ENCODE measurements at places on chromosomes 6 and 20.

- peak; percentile 79 for DNase-seq
These were observed 13.3 kb downstream of the GRM4 start for GRCh38 chr6:34132486-34133185.

GRCh38 chr20:44571362-44571988 lies 10.9 kb upstream of the PKIG start:
- no peak for DNase-seq

DNA sequence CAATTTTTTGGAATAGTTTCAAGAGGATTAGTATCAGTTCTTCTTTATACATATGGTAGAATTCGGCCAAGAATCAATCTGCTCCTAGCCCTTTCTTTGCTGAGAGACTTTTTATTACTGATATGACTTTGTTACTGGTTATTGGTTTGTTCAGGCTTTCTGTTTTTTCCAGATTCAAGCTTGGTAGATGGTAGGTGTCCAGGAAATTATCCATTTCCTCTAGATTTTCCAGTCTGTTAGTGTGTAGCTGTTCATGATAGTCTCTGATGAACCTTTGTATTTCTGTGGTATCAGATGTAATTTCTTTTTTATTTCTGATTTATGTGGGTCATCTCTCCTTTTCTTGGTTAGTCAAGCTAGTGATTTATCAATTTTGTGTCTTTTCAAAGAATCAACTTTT lies 167.6 kb downstream of the GMDS start:
- no peak for DNase-seq

- DNase-seq: no peak
These were observed 93.5 kb downstream of the CEBPB start for GRCh38 chr20:50283922-50284810.

GRCh38 chr6:53233309-53233708 lies 84.7 kb upstream of the GCM1 start:
- DNase-seq: no peak

DNA sequence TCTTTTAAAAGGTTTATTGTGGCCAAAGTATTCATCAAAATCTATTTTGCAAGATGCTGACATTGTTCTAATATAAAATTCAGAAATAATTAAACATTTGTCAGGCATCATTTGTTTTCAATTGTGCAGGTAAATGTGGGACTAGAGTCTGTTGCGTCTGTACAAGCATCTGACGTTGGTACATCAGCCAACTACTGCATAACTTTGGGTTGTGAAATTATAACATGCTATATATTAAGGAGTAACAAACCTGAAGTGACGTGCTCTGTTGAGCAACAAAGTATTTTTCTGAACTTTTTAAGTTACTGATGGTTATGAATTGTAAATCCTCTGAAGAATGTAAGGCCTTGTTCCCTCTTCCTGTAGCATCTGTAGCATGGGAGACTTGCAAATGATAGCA lies 66.0 kb downstream of the RNF182 start:
- no peak for DNase-seq

- DNase-seq: no peak
These were observed 41.2 kb downstream of the TMEM200A start for GRCh38 chr6:130407032-130407431.

DNA sequence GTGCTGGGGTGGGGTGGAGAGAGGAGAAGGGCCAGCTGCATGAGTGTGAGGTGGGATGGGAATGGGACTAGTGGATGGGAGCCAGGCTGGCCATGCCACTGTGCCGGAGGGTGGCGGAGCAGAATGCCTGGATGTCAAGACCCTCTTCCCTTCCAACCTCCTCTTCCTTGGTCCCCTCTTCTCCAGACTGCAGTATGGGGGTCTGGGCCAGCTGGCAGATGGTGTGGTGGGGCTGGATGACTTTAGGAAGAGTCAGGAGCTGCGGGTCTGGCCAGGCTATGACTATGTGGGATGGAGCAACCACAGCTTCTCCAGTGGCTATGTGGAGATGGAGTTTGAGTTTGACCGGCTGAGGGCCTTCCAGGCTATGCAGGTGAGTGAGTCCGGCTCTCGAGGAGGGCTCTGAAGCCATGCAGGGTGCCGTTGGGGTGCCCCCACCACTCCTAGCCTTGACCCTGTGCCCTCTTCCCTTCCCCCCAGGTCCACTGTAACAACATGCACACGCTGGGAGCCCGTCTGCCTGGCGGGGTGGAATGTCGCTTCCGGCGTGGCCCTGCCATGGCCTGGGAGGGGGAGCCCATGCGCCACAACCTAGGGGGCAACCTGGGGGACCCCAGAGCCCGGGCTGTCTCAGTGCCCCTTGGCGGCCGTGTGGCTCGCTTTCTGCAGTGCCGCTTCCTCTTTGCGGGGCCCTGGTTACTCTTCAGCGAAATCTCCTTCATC lies 7.7 kb downstream of the DDR1 start:
- DNase-seq: no peak

DNA sequence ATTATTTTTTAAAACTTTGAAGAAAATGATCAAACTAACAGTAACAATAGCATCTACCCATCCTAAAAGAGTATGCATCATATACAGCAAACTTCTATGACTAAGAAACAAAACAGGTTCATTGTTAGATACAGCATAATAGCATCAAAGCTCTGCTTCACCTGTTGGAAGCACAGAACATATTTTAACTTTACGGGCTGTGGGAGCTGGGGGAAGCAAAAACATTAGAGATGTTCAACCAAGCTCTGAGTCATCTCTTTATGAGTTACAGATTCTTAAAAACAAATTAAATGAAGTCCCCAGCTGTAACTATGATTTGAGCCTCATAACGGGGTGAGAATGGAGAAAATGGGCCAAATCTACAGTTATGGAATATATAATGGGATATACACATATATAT lies 63.4 kb downstream of the SYNE1 start:
- DNase-seq: no peak

GRCh38 chr20:56627122-56628014 lies 1.7 kb upstream of the TFAP2C start:
- peak; percentile 28 for DNase-seq

GRCh38 chr6:14639983-14640599 lies 522.5 kb downstream of the CD83 start:
- no peak for DNase-seq

- DNase-seq: no peak
These were observed 155.7 kb upstream of the CDYL start for GRCh38 chr6:4620284-4621151.

- no peak for DNase-seq
These were observed 130.3 kb downstream of the MMUT start for GRCh38 chr6:49332781-49333180.

GRCh38 chr20:1933465-1933870 lies 38.3 kb downstream of the SIRPA start:
- no peak for DNase-seq

DNA sequence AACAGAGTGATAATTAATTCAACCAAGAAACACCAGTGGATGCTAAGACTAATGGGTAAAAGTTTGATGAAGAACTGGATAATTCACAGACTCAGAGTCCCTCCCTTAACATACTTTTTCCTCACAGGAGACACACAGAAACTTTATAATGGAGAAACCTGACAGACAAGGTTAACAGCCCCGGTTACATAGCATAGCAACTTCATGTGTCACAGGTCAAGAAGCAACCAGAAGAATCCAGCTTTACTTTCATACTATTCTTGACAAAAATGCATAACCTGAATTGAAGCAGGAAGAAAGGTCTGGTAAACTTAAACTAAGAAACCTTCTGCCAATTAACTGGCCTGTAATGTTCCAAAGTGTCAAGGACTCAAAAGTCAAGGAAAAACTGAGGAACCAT lies 375.9 kb downstream of the RNF144B start:
- no peak for DNase-seq

- no peak for DNase-seq
These were observed 41.0 kb downstream of the GFOD1 start for GRCh38 chr6:13446381-13446780.

DNA sequence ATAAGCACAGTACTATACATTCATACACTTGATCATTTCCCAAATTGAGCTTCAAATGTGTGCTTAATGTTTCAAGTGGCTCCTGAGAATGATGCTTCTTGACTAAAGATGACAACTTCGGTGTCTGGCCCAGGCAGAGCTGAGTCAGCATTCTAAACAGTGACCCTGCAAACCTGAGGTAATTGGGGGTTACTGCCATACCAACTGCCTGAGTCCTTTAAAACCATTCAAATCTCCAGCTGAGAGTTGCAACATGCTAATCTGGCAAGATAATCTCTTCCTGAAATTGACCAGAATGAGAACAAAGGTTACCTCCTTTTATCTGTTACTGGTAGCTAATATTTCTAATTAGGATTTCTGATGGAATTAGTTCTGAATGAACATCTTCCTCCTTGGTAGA lies 8.2 kb downstream of the BACH2 start:
- DNase-seq: no peak

DNA sequence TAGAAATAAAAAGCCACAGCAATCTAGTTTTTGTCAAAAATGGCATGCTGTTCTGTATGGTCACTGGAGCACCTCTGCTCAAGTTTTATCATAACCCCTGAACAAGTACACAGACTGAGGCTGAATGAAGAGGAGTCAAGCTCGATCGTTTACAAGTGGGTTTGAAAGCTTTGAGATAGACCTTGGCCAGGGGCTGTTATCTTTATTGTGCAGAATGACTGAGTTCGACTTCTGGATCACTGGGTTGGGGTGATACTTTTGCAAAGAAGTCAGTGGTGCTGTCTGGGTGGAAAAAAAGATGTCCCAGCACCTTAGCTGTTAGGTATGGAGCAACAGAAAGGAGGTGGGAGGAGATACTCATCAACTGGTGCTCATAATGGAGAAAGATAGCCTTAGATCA lies 446.0 kb downstream of the HACE1 start:
- DNase-seq: no peak

DNA sequence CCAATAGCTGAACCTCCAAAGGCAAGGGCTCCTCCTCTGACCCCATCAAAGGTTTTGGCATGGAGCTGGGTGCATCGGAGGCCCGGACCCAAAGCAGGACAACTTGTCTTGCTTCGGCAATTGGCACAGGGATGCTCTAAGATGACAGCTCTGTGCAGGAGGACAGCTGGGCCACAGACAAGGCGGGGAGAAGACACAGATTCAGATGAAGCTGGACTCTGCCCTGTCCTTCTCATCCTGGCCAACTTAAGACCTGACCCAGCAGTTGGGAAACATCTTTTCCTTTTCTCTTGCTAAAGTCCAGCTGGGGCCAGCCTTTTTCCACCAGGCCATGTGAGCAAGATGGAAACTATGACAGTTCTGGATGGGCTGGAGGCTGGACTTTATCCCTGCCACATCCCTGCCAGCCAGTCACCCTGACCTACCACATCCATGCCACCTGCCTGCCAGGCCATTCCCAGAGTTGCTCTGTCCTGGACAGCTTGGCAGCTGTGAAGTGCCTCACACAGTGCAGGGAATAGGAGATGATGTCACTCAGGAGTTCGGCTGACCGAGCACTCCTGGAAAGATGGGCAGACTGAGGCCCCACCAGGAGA lies 12.7 kb upstream of the PSMF1 start:
- no peak for DNase-seq

- no peak for DNase-seq
These were observed 193.7 kb downstream of the EYA2 start for GRCh38 chr20:47088335-47088734.

DNA sequence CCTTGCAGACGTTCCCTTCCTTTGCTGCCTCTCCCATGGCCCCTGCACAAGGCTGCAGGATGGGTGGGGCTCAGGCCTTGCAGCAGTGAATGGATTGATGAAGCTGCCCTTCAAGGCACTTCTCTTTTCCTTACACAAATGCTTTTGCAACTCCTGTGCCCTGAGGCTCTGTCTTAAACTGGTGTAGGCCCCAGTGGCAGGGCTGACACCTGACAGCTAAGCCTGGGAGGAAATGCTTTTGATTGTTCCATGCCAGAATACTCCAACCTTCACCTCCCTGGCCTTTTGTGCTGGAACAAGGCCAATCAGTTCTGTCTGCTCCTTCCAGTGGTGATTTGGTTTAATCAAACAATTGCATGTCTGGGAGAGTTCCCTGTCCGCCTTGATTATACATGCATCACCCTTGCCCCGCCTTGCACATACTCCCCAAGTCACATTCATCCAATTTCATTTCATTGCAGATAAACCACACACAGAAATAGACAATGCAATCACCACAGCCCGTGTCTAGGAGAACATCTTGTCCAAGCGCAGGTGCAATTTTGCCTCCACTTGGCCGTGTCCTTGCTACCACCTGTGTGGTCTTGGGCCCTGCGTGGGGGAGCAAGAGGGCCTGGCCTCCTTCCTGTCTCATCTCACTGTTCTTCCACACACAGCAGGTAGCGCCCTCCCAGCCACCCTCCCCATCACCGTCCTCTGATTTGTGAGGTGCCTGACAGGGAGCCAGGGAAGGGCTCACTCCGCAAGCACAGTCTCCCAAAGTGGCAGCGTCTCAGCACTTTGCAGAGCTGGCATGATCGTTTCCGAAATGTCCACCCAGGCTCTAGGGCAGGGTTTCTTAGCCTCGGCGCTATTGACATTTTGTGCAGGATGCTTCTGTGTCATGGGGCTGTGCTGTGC lies 120.4 kb downstream of the CDH26 start:
- no peak for DNase-seq

DNA sequence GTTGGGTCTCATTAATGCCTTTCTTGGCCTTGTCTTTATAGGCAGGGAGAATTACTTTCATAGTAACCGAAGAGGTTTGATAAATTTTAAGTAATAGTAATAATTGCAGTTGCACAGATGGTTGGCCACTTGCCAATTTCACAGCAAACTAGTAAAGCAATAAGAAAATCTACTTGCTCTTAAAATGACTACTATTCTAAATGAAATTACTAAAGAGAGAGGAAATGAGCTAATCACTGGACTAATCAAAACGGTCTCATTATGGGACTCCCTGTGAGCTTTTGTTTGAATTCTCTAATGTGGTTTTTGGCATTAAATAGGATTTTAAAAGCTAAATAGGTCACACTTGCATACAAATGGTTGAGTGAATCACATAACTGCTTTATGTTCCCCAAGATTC lies 227.4 kb upstream of the PLN start:
- no peak for DNase-seq

GRCh38 chr6:621931-622330 lies 35.0 kb downstream of the HUS1B start:
- DNase-seq: no peak

DNA sequence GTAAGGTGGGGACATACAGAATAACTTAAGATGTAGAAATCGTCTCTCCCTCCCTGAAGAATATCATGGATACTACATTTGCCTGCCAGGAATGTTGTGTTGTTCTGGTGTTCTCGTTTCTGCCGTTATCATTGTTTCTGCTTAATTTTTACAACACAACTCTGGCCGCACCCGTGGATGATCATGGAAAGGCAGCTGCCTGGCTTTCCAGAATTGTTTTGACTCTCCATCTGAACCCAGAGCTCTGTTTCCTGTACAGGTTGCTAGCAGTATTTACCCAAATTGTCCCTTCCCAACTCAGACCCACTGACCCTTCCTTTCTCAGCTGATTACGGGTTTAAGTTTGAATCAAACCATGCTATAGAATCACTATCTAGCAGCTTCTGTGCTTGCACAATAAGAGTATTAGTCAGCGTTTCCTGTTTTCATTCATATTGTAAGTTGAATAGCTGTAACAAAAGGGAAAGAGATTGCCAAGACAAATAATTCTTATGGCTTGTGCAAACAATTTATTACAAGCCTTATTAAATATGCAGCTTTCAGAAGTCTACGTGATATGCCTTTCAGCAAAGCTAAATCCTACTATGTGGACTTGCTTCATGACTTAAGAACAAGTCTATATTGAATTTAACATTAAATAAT lies 139.0 kb downstream of the MTHFD1L start:
- DNase-seq: no peak

Measured in endothelial cell (in vitro differentiated cells).